ENCODE measurements at places on chromosomes 2 and 18.

GRCh38 chr2:170530284-170530745 lies 184.8 kb upstream of the SP5 start:
- no peak for DNase-seq

GRCh38 chr2:239485622-239486021 lies 84.8 kb upstream of the HDAC4 start:
- DNase-seq = no peak

- peak; percentile 46 for DNase-seq
Observed at GRCh38 chr2:101173707-101174295, 22.6 kb upstream of the TBC1D8 start.

GRCh38 chr2:132645722-132646539 lies 24.1 kb downstream of the LYPD1 start:
- DNase-seq = no peak

DNA sequence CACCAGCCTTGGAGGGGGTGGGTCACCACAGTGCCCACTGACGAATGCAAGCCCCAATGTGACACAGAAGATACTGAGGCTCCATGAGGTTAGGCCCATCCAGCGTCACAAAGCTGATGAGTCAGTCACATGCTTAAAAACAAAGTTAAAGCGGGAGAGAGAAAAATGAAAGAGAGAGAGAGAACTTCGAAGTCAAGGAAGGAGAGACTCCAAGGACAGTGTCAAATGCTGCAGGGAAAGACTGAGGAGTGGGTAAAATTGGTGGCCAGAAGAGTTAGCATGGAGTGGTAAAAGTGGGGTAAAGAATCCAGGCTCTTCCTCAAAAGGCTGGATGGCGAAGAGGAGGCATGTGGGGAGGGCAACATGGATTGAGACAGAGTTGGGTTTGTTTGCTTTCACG lies 201.9 kb upstream of the CCDC150 start:
- DNase-seq = no peak

DNA sequence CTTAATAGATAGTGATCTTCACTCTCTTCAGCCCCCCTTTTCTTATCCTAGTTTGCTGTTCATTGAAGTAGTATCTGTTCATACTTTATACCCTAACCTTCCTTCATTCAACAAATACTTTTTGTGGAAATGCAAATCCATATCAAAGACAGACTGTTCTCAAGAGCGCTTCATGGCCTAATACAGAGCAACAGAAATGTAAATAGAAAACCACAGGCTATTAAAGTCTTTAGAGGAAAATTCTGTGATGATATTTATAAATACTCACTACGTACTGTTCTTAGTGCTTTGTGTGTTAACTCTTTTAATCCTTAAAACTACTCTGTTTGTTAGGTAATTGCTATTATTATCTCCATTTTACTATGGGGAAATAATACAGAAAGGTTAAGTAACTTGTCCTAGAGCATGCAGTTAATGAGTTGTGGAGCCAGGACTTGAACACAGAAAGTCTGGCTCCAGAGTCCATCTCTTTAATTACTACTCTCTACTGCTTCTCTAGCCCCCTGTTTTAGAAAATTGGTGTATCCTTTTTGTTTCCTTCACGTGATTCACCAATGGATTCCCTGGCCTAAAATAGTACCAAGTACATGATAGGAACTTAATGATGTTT lies 2.9 kb downstream of the MDH1 start:
- DNase-seq = no peak

DNA sequence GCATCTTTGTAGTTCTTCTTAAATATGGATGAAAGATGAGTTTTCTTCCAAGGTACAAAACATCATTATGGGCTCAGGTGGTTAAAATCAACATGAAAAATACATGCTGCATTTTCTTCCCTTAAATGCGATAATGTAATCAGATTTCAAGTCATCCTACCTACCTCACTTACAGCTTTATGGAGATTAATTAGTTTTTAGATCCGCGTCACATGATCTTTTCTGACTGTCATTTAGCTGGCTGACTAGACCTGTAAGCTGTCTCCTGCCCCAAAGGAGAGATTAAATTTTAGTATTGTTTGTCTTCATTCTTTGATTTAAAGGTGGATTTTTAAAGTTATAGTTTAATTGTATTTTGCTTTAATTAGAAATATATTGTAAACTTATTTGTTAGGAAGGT lies 678.0 kb upstream of the ZEB2 start:
- DNase-seq = no peak

DNA sequence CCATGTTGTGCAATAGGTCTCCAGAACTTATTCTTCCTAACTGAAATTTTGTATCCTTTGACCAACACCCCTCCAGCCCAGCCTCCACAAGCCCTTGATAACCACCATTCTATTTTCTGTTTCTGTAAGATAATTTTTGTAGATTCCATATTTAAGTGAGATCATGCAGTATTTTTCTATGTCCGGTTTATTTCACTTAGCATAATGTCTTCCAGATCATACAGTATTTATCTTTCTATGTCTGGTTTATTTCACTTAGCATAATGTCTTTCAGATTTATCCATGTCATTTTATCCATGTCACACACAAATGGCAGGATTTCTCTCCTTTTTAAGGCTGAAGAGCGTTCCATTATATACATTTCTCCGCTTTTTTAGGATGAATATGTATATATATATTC lies 24.4 kb upstream of the ONECUT2 start:
- DNase-seq = no peak

DNA sequence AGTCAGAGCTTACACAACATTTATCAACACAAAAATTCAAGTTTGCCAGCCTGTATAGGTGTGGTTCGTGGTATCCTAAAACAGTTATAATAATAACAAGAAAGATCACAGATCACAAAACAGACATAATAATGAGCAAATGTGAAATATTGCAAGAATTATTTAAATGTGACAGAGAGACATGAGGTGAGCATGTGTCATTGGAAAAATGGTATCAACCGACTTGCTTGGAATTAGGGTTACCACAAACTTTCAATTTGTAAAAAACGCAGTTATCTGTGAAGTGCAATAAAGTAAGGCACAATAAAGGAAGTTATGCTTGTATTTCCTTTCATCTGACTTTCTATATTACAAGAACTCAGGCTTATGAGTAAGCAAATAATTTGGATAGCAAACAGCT lies 116.8 kb downstream of the IKZF2 start:
- DNase-seq = no peak

- no peak for DNase-seq
Observed at GRCh38 chr2:121187982-121188411, 97.0 kb downstream of the TFCP2L1 start.

DNA sequence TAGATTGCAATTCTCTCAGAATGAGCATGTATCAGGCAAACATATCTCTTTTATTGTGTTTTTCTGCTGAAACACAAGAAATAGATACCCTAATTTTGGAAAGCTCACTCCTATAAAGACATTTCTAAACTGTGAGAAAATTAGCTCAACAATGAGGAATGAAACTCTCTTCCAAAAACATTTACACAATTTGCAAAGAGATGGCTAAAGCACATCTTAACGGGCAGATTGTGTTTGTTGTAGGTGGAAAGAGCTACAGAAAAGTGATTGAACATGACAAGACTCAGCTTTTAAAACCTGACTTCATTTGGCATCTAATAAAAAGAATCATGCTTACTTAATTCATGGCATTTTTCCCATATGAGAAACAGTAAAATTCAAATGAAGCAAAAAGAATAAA lies 175.0 kb upstream of the SLC39A10 start:
- DNase-seq = no peak

DNA sequence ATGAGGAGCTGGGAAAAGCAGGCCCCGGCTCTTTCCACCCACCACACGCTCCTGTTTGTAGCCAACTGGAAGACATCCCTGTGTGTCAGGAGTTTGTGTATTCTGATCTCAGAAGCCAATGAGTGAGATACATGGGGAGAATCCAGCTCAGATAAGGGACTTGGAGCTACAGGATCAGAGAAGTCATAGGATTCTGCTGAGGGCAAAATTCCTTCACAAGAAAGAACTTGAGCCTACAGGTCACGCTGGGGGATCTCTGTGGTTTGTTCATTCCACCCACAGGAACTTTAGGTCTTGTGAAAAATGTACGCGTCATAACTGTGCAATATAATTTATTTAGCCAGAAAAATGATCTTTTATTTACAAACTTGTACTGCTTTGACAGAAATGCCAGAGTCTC lies 80.1 kb upstream of the SMIM21 start:
- no peak for DNase-seq

- DNase-seq = no peak
Observed at GRCh38 chr18:32422201-32422600, 48.5 kb downstream of the GAREM1 start.

DNA sequence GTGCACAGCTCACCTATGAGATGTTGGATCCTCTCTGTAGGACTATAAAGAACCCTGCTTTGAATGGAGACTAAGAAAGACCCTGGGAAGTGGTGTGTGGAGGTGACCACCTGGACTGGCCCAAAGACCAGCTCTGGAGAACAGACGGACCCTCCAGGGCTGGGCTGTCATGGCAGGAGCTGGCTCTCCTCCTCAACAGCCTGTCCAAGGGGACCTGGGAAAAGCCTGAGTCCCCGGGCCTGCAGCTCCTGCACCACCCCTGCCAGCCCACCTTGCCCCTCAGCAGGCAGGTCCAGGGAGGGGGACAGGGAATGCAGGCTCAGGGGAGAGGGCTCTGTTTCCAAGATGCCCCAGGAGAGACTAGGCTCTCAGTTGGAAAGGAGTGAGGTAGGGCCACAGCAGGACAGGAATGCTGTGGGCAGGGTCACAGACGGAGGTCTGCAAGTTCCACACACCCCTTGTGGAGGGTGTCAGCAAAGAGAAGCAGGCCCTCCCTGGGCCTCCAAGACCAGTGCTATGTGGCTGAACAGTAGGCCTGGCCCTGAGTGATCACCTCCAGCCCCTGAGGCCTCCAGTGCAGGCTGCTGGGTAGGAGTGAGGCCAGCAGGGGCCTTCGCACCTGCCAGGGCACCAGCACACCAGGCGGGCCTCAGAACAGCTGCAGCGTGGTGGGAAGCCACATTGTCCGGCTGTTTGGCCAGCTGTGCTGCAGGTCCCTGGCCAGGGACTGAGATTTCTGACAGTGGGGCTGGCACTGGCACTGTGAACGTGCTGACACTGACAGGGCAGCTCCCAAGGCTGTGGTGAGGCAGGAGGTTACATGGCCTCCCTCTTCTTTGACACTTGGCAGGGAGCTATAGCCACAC lies 86.4 kb upstream of the OTOS start:
- DNase-seq = peak; percentile 27

GRCh38 chr2:196481324-196481697 lies 158.2 kb upstream of the CCDC150 start:
- no peak for DNase-seq

GRCh38 chr2:142052220-142052863 lies 78.5 kb downstream of the LRP1B start:
- DNase-seq = no peak

GRCh38 chr2:7835693-7836680 lies 845.9 kb upstream of the ID2 start:
- no peak for DNase-seq

DNA sequence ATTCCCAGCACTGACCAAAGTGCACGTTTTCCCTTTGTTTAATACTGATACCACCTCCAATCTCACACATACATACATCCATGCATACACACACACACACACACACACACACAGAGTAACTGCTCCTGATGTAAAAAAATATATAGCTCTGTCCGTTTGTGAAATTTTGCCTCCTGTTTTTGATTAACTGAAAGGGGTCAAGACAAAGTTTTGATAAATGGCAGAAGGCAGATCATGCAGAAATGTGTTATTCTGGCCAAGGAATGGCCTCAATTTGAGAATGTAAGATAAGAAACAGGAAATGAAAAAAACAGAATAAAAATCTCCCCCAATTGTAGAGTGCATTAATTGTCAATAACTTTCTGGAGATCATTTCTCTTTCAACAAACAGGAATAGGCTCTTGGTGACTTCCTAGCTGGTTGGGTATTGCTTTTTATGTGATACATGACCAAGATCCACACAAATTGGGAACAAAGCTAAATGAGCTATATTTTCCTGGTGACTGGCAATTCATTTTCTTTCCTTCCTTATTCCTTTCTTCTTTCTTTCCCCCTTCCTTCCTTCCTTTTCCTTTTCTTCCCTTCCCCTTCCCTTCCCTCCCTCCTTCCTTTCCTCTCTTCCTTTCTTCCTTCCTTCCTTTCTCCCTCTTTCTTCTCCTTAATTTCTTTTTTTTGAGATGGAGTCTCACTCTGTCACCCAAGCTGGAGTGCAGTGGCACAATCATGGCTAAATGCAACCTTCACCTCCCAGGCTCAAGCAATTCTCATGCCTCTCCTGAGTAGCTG lies 88.9 kb upstream of the PMAIP1 start:
- no peak for DNase-seq

GRCh38 chr18:24735624-24736231 lies 275.3 kb downstream of the HRH4 start:
- DNase-seq = no peak

GRCh38 chr18:45212181-45213039 lies 402.9 kb upstream of the SLC14A2 start:
- peak; percentile 43 for DNase-seq

GRCh38 chr2:54206596-54206995 lies 49.4 kb downstream of the TSPYL6 start:
- DNase-seq = no peak

- no peak for DNase-seq
Observed at GRCh38 chr2:190717764-190718651, 69.1 kb downstream of the NAB1 start.

GRCh38 chr18:55477860-55478581 lies 110.0 kb downstream of the TCF4 start:
- no peak for DNase-seq

GRCh38 chr2:58645017-58645416 lies 403.9 kb upstream of the FANCL start:
- no peak for DNase-seq

GRCh38 chr18:27164905-27165304 lies 20.2 kb downstream of the CHST9 start:
- DNase-seq = no peak

DNA sequence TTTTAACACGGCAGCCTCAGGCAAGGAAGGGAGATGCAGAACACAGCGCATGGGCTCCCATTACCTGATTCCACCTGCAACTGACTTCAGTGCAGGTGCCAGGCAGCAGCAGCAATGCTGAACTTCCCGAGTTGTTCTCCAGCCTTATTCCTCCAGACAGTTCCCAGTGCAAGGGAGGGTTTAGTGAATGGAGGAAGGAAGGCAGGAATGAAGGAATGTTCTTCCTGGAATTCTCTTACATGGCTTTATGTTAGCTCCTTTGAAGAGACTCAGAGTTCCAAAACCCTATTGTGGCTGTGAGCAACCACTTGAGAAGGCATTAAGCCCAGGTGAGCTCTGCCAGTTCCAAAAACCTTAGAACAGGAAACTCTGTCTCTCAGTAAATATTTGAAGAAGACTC lies 45.5 kb downstream of the SERPINB7 start:
- DNase-seq = no peak

DNA sequence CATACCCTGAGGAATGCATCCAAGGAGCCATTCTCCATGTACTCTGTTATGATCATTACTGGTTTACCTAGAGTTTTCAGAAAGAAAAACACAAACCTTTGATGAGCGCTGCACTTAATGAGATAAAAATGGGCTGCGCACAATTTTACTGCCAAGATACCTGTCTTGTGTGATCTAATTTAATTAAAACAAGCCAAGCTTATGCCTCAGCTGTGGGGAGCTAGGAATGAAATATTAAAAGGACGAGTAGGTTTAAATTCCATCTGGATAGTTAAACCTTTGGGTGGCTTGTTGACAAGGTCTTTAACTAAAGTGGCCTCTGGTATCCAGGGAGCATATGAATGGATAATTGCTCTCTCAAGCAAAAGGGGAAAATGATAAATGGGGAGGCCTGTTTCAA lies 135.0 kb downstream of the EPHA4 start:
- DNase-seq = no peak

Data from CD4-positive, alpha-beta T cell (primary cell).